ENCODE measurements at places on chromosomes 3 and 15. TPM values are rescaled to one million over a fixed set of nuclear protein-coding genes. Genes with fewer than 3 reads are reported as not detected.

The VIPR1 gene
- total RNA-seq, result 212 TPM

The ARID3B gene
- 11.1 TPM for total RNA-seq

DNA sequence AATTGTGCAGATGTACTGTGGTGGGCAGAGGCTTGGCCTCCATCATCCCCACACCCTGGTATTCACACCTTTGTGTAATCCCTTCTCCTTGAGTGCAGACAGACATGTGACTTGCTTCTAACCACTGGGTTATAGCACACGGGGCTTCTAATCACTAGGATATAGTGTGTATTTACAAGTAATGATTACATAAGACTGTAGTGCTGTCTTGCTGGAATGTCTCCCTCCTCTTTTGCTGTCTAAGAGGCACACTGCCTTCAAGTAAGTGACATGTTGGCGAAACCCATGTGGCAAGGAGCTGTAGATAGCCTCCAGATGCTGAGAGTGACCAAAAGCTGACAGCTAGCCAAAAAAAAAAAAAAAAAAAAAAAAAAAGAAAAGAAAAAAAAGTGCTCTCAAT lies 542.7 kb upstream of the MDFIC2 start:
- no peaks in the 10 kb centered on the region for H3K36me3 ChIP-seq
- H3K27ac ChIP-seq, result no peak overlapping the region
- H3K4me1 ChIP-seq, result no peaks in the 10 kb centered on the region
- no peaks in the 10 kb centered on the region for H3K27me3 ChIP-seq
- DNase-seq, result no peak

DNA sequence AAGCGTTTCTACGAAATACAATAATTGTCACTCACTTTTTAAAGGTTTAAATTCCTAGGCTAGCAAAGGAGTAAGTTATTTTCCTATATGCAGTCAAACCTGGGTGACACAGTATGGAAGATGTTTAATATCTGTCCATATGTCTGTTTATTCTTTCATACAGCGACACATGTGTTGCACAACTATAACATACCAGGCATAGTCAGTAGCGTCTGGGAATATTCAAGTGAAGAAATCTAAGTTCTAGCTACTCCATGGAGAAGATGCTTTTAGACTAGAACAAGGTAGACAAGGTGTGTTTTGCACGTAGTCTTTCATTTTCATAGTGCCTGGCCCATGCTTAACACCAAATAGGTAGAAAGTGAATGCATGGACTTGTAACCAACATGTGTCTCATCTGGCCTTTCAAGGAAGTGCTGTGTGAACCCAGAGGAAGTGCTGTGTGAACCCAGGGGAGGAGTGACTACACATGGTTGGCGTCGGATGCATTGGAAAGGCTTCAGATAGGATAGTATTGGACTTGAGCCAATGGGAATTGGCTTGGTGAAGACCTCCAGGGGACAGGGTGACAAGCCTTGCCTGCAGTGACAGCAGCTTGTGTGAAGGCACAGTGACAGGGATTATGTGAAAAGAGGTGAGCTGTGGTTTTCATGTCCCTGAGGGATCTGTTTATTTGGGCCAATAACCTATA lies 267.0 kb downstream of the PTPRG start:
- H3K4me1 ChIP-seq, result peaks cover 20% of the 10 kb centered on the region
- H3K27me3 ChIP-seq, result no peaks in the 10 kb centered on the region
- H3K4me3 ChIP-seq, result no peak overlapping the region
- H3K27ac ChIP-seq, result no peak overlapping the region
- H3K36me3 ChIP-seq, result no peaks in the 10 kb centered on the region

DNA sequence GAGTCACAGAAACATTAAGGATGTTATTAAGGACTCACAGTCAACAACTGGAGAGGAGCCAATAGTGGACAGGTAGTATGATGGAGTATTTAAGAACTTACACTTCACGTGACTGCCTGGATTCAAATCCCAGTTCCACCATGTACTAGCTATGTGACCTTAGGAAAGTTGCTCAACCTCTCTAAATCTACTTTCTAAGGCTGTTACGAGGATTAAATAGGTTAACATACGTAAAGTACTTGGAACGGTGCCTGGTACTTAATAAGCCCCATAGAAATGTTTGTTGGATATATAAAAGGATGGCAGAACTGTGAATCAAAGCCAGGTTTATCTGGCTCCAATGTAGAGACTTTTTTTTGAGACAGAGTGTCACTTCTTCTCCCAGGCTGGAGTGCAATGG lies 24.4 kb downstream of the THRB start:
- H3K27ac ChIP-seq, result no peak overlapping the region
- no peaks in the 10 kb centered on the region for H3K27me3 ChIP-seq
- H3K4me1 ChIP-seq, result no peaks in the 10 kb centered on the region
- no peak overlapping the region for H3K4me3 ChIP-seq
- H3K36me3 ChIP-seq, result no peaks in the 10 kb centered on the region
- no peak for DNase-seq

DNA sequence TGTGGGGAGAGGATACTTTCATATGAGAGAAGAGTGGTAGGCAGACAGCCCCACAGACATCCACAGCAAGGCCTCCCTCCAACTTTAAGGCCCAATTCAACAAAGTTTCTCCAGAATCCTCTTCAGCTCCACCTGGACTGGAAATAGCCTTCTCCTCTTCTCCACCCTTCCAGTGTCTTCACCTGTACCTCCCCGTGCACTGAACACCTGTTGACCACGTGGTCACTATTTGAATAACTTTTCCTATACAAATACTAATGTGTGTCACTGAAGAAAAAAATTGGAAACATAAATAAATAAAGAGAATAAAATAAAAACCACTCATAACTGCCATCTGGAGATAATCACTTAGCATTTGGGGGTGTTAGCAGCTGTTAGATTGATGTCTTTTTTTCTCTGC lies 52.9 kb downstream of the CCNL1 start:
- no peak for DNase-seq
- no peaks in the 10 kb centered on the region for H3K36me3 ChIP-seq
- H3K4me1 ChIP-seq, result no peaks in the 10 kb centered on the region
- H3K27me3 ChIP-seq, result no peaks in the 10 kb centered on the region
- H3K27ac ChIP-seq, result no peak overlapping the region
